ENCODE measurements at places on chromosomes 4 and X. TPM values are rescaled to one million over a fixed set of nuclear protein-coding genes. Genes with fewer than 3 reads are reported as not detected.
A peak's percentile ranks its signal among the peaks of the same experiment; 100 is the strongest.

- no peak for DNase-seq
Observed at GRCh38 chr4:112076919-112077608, 68.2 kb upstream of the FAM241A start.

DNA sequence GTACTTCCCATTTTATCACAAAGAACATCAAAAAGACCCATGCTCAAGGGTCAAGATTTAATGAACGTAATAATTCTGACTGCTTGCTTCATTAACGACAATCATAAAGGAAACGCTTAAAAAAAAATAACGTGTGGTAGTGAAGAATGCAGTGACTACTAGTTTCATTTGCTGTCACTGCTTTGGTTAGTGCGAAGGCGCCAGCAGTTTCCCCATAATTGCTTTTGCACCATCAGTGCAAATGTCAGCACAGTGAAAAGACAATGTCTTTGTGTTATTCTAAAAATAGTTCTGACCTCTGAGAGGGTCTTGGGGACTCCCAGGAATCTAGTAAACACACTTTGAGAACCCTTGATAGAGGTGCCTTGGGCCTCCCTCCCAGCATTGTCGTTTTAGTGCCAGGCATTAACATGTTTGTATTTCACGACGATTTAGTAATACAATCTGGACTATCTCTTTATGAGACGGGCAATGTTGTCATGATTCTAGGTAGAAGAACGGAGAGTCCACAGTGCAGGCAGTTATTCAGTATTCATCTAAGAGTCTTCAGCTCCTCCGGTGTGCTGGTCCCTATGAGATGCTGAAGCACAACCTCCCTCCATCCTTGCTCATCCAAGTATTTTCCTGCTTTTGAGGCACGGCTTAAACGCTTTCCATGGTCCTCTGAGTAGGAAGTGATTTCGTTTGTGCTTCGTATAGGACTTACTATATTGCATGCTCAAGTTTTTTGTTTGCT lies 71.0 kb downstream of the AFF1 start:
- peak; percentile 58 for DNase-seq

GRCh38 chr4:184453365-184454160 lies 20.8 kb downstream of the IRF2 start:
- DNase-seq: peak; percentile 7

- DNase-seq: no peak
Observed at GRCh38 chr4:182320580-182320979, 77.4 kb downstream of the TENM3 start.

DNA sequence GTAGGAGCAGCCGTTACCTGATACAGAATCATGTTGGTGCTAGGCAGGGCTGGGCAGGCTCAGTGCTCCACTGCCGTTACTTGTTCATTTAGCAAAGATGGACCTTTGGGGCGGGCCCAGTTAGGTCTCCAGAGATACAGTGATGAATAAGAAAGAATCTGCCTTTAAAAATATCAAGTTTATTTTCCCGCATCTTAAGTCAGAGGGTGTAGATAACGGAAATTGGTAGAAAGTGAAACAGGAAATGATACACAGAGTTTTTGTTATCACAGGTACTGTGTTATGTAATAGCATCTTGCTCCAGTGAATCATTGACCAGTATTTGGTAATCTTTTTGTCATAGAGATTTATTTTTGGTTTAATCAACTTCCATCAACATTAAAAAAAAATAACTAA lies 5.5 kb downstream of the TMEM131L start:
- DNase-seq: no peak

GRCh38 chr4:163343604-163344146 lies at the start of gene NPY5R:
Gene NPY5R, plus strand, starts transcription at chr4:163343892. Its CDS starts 6,382 bp downstream, at chr4:163350274.
- DNase-seq: no peak

- no peak for DNase-seq
Observed at GRCh38 chrX:46029777-46030176, 515.4 kb downstream of the ZNF674 start.

GRCh38 chr4:78734441-78735162 lies 41.5 kb upstream of the BMP2K start:
- no peak for DNase-seq

DNA sequence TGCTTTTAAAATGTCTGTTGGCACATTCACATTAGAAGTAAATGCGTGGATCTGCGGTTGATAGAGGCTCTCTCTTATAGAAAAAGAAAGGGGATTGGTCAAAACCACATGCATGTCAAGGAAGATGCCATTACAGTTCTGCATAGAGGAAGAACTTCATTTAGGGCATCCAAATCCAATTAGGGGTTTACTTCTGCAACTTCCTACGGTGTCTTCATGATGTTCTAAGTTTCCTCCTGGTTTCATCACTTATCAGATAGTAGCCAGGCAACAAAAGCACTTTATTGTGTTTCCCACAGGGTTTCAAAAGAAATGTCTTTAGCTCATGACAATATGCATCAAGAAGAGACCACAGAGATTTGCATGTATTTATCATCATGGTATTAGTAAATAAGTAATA lies 136.0 kb upstream of the HPGD start:
- DNase-seq: no peak

- no peak for DNase-seq
Observed at GRCh38 chr4:2252530-2253091, 9.3 kb downstream of the MXD4 start.

- no peak for DNase-seq
Observed at GRCh38 chr4:182869697-182870096, 47.5 kb downstream of the DCTD start.

DNA sequence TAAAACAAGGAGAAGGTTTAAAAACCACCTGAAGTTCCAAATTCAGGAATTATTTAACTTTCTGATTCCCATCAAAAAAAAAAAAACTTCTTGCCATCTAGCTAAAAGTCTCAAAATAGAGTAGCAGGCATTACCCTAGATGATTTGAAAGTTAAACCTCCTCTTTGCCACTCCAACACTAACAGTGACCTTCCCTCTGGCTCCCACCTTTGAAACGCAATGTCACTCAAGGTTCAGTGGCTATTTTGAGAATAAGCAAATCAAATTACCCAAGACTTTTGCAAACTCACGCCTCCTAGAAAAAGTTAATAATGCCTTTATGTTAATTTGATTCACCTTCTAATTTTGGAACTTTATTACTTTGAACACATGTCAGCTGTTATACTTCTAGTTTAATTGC lies 103.2 kb downstream of the ARHGAP6 start:
- DNase-seq: no peak

DNA sequence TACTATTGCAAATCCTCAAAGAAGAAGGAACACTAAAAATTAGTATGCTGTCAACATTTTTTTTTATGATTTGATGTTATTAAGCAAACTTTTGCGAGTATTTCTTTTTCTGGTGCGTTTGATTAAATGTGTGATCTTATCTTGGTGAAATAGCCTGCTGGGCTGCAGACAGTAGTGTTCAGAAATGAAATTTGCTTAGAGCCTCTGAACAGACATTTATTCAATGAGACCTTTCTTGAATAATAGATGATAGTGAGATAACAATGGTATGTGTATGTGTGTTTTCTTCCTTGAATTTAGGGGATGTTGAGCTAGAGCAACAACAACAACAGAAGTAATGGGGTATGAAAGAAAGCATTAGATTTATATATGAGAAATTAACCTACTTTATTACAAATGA lies 12.7 kb downstream of the ADGRL3 start:
- no peak for DNase-seq

GRCh38 chrX:13009844-13010243 lies 34.6 kb downstream of the FAM9C start:
- no peak for DNase-seq

DNA sequence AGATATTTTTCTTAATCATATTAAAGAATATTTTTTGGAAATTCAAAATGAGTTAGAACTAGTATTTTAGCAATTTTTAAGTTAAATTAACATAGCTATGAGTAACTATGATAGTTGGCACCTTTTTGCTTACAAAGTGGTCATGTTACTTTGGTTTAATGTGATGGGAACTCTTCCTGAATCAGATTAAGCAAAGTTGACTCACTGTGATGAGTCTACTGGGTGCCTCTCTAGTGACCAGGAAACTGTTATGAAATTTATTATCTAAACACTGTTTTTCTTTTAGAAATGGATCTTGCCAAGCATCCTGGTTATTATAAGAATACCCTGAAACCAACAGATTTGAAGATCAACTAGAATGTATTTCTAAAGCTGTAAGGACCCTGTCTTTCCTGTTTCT lies 985.8 kb downstream of the TRAM1L1 start:
- no peak for DNase-seq

GRCh38 chr4:147336252-147336651 lies 144.6 kb upstream of the EDNRA start:
- DNase-seq: no peak

DNA sequence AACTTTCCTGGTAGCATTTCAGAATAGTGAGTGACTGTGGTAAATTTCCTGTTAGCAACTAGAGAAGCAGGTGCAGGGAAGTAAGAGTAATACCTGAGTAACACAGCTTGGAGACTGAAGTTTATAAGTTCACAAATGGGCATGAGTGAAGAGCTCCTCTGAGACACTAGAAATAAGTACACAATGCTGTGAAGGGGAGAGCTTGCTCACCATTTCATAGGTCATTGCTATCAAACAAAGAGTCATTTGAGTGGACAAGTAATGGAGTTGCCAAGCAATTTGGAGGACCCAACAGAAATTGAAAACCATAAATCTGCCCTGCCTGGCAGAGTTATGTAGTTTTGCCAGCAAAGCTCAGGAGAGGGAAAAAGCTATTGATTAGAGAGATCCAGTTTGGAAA lies 523.6 kb downstream of the TRAM1L1 start:
- no peak for DNase-seq

GRCh38 chrX:39293203-39293602 lies 491.9 kb downstream of the MID1IP1 start:
- DNase-seq: no peak

GRCh38 chrX:40104630-40104984 lies 6.8 kb upstream of the BCOR start:
- DNase-seq: peak; percentile 12

DNA sequence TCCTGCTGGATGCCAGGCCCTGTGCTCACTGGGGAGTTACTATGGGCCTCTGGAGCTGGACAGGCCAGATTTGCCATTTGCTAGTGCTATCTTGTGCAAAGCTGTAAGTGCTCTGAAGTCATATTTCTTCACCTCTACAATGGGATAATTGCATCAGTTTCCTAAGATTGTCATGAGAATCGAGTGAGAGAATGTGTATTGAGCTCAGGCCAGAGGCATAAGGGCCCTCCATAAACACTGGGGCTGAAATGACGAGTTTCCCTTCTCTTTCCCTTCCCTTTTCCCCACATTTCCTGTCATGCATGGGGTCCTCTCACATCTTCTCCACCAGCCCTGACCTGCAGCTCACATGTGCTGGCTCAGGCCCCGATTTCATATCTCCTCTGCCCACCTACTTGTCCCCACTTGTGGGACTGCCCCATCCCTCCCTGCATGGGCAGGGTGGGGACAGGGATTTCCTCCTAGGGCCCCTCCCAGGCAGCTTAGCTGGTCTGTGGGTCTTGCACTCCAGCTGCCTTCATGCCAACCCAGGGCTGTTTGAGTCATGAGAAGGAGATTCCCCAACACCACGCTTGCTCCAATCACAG lies 358.8 kb downstream of the MID1IP1 start:
- no peak for DNase-seq

DNA sequence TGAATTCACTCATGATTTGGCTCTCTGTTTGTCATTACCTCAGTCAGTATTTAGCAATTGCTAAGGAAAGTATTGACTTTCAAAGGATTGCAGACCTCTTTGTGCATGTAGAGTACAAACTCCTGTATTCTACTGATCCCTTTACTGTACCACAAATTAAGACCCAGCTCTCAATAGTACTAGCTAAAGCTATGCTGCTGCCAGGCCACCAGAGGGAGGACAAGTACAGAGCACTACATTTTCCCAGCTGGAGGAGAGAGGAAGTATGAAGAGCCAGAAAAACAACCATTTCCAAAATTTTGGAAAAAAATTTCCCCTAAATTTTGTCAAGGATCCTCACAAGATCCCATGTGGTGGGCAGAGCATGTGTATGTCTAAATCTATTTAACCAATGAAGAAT lies 175.0 kb upstream of the MTMR8 start:
- DNase-seq: peak; percentile 4

GRCh38 chrX:2819345-2820135 lies 9.2 kb upstream of the GYG2 start:
- peak; percentile 33 for DNase-seq

- DNase-seq: no peak
Observed at GRCh38 chr4:28167411-28167810, 1306.8 kb downstream of the STIM2 start.

Gene PF4V1
- not detected for total RNA-seq

Gene FGA
- not detected for total RNA-seq

Gene SLITRK2
- not detected for total RNA-seq

Gene MAGEB17
- total RNA-seq: not detected

Gene CC2D2A
- 2.9 TPM for total RNA-seq

Gene RPA4
- 1.1 TPM for total RNA-seq

Gene ZNF81
- 5.5 TPM for total RNA-seq

Gene HTN1
- total RNA-seq: not detected

Gene GPM6B
- not detected for total RNA-seq

Gene AKAP4
- total RNA-seq: not detected
